ENCODE measurements at places on chromosomes 6 and 20.

- no peak for DNase-seq
Measured at GRCh38 chr6:34025861-34026260, 120.0 kb downstream of the GRM4 start.

DNA sequence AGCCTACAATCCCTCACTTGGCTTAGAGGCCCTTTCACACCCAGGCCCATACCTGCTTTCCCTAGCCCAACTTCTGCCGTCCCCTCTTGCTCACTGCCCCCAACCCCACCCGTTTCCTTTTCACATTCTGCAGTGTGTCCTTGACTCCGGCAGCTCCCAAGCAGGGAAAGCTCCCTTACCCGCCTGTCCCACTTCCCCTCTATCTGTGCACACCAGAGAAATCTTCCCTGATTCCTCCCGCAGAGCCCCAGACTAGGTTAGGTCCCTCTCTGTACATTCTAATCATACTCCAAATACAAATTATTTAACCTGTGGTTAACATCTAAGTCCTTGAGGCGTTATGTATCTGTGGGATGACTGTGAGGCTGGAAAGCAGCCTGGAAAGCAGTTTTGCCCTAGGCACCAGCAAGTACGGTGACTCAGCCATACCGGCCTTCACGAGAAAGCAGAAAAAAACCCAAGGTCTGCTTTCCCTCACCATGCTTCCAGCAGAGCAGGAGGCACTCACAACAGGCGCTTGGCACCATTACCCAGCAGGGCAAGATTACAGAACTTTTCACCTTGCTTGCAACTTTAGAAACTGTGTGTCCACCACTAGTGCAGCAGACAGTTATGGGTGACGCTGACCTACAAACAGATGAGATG is 22.3 kb downstream of the ELOVL5 start:
- no peak for DNase-seq

DNA sequence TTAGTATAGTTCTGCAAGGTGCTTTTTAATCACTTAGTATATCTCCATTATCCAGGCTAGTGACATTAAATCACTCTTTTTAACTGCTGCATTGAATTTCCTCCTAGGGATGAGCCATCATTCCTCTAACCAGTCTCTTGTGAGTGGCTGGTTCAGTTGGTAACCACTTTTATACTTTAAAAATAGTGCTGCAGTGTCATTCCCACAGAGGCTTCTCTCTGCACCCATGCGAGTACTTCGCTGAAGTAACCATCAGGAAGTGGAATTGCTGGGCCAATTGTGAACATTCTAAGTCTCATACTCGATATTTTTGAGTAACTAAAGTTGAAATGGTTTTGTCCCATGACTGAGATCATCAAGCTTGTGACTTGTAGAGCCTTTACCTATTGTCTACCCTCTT is 2.1 kb downstream of the BTN3A2 start:
- DNase-seq, result peak; percentile 36

DNA sequence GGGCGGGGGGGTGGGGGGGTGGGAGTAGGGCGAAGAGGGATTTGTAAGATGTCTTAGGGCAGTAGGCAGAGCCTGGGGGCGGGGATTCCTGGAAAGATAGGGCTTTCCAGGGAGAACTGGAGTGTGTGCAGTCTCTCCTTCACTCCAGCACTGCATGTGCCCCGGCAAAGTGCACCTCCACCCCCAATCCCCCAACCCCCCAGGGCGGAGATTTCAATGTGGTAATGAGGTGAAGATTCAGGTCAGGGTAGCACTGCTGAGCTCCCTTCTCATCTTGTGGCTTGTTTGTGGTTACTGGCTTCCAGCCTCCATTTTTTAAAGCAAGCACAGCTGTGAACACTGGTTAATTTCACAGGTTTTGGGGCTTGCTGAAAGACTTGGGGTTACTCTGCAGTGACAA is 5.9 kb downstream of the TMEM239 start:
- DNase-seq, result no peak

DNA sequence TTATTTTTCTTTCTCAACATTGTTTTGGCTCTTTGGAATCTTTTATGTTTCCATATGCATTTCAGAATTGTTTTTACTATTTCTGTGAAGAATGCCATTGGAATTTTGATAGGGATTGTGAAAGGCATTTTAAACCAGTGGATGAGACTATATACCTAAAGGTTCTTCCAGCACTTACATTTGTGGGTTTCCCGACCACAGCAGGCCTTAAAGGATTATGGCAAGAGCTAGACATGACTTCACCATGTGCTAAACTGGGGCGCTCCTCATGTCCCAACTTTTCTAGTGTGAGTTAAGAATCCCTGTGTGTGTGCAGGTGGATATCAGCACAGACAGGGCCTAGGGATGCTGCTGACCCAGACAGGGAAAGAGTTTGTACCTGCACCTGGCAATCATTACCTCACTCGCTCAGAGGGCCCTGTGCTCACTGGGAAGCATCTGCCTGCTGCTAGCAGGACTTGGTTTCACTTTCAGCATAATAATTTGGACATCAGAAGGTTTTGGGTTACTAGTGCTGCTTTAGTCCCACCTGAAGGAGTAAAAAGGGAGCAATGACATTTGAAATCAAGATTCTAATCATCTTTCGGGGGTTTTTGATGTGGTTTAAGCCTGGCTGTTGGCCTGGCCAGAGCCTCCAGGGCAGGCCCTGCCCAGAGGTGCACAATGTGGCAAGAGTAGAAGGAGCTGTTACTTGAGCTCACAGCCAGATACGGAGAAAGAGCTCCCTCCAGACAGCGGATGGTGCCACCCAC is 137.1 kb downstream of the CDC5L start:
- no peak for DNase-seq

DNA sequence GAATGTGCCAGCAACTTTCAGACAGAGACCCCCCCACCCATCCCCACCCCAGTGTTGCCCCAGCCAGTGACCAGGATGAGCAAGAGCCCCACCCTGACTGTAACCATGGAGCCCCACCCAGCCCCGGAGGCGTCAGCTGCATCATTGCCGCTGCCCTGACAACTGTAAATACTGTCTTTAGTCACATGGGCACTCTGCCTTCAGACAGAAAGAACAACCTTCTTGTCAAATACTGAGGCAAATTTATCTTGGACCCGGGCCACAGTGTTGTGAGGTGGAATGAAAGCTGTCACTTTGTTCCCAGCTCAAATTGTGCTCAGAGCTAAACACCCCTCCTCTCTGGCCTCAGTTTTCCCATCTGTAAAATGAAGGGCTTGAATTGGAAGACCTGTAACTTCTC is 23.7 kb downstream of the MOCS3 start:
- peak; percentile 50 for DNase-seq

- DNase-seq, result no peak
Measured at GRCh38 chr6:149867876-149868640, 3.9 kb upstream of the LRP11 start.

DNA sequence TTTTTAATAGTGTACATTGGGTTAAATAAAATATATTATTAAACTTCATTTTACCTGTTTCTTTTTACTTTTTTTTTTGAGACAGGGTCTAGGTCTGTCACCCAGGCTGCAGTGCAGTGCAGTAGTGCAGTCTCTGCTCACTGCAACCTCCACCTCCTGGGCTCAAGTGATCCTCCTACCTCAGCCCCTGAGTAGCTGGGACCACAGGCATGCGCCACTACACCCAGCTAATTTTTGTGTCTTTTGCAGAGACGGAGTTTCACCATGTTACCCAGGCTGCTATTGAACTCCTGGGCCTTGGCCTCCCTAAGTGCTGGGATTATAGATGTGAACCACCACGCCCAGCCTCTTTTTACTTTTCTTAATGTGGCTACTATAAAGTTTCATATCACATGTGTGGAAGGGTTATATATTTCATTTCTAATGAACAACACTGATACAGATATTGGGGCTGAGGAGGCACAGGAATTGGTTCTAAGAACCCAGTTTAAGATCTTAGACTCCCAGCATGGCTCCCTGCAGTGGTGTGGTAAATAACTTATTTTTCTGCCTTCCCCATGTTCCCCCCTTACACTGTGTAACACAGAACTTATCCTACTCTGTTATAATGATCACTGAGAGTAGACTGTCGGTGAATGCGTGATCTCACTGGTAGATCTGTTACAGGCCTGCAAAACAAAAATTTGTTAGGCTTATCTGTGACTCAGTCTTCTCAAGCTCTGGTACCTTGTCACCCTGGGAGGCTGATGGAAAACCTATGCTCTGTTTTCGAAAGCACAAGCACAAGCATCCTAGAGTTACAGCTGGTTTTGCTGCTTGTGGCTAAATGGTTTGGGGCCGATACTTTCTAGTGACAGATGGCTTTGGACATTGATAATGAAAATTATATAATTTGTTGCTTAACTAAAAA is 5.8 kb upstream of the ATXN1 start:
- no peak for DNase-seq

DNA sequence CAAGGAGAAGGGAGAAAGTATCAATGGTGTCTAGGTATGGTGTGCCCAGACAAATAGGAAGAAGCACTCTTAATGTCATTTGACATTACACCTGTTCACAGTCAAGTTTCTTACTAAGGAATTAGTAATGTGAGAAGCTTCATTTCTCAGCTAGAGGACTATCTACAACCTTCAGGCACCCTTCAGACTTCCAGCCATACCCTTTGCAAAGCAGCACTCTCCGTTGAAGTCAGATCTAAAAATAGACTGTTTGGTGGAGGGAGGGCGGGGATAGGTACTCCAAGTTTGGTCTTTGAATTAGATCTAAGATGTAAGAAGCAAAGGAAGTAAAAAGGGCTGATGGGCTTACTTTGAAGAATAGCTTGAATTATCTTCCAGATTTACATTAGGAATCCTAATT is 311.1 kb downstream of the SLC35F1 start:
- no peak for DNase-seq
